ENCODE measurements at places on chromosomes 2 and 18. TPM values are rescaled to one million over a fixed set of nuclear protein-coding genes. Genes with fewer than 3 reads are reported as not detected.

DNA sequence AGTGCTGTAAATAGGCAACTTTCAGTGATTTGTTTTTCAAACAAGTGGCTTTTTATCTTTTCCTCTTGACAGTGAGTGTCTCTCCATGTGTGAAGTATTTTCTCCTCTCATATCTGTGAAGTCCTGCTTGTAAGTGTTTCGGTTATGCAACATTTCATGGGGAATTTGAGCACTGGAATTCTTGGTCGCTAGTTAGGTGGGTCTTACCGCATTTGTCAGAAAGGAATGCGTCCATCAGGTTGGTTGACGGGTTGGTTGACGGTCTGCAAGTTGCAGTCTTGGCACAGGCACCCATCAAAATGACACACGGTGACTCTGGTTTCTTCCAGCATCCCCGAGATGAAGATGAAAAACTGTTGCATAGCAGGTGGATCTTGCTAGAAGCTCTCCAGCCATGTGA lies 109.8 kb downstream of the AGAP1 start:
- no peak for DNase-seq
- H3K36me3 ChIP-seq: no peaks in the 10 kb centered on the region
- no peak overlapping the region for H3K27ac ChIP-seq
- H3K4me1 ChIP-seq: no peaks in the 10 kb centered on the region

- no peak for DNase-seq
- H3K27ac ChIP-seq: no peak overlapping the region
- H3K4me3 ChIP-seq: no peak overlapping the region
- H3K27me3 ChIP-seq: no peaks in the 10 kb centered on the region
Measured at GRCh38 chr2:178860551-178860950, 53.3 kb upstream of the TTN start.

- H3K27ac ChIP-seq: no peak overlapping the region
- H3K36me3 ChIP-seq: no peaks in the 10 kb centered on the region
- no peak overlapping the region for H3K4me3 ChIP-seq
- H3K4me1 ChIP-seq: no peaks in the 10 kb centered on the region
- no peaks in the 10 kb centered on the region for H3K27me3 ChIP-seq
Measured at GRCh38 chr2:122610948-122611609, 855.6 kb downstream of the TSN start.

DNA sequence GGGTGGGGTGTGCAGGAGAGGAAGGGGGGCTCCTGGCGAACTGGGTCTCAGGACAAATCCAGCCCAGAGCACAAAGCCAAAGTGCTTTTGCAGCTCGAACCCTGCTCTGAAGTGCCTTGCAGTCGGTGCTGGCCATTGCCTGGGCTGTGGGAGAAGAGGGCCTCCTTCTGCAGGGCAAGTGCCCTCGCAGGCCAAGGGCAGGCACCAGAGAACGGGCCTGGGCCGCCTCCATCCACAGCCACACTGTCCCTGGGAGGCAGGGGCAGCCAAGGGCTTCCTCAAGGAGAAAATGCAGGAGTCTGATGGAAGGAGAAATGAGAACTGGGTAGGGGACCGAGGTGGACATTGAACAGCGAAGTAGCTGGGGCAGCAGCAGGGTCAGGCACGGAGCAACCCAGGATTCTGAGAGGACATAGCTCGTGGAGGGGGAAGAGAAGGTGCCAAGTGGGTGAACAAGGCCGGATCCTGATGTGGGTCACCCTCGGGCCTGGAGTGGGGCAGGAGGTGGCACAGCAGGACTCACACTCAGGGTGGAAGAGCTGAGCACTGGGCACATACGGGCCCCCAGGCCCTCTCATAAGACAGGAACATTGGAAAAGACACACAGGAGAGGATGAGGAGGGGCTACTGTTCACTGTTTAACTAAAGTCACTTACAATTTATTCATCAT lies 312.8 kb upstream of the SALL3 start:
- peak; percentile 54 for DNase-seq
- H3K4me3 ChIP-seq: no peak overlapping the region
- no peak overlapping the region for H3K27ac ChIP-seq
- H3K4me1 ChIP-seq: no peaks in the 10 kb centered on the region

DNA sequence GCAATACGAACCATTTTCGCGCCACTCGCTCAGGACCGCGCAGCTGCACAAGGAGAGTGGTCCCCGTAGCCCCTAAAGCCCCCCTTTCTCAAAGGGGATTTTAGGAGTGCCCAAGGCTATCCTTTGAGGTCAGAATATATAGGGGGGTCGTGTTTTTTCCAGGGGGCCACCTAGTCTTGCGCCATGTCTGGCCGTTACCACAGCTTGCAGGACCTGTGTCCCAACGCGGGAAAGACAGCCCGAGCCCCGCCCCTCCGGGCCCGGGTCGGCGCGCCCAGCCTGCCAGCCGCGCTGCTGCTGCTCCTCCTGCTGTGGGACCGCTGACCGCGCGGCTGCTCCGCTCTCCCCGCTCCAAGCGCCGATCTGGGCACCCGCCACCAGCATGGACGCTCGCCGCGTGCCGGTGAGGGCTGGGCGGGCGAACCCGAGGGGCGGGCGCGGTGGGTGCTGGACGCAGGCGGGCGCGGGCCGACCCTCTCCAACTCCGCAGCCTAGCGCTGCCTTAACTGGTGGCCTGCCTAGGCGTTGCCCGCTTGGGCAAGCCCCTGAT lies at the start of gene CDCA7:
TSS of gene CDCA7 (plus strand) at position 291 of the 550 bp plus-strand sequence. CDS start at position 383, 92 bp downstream.
- no peaks in the 10 kb centered on the region for H3K36me3 ChIP-seq
- peaks cover 22% of the 10 kb centered on the region for H3K27me3 ChIP-seq
- H3K27ac ChIP-seq: peak within 1 kb of the TSS; percentile 41
- peaks cover 27% of the 10 kb centered on the region for H3K4me1 ChIP-seq

GRCh38 chr2:151106805-151107506 lies 154.7 kb downstream of the RBM43 start:
- H3K36me3 ChIP-seq: no peaks in the 10 kb centered on the region
- H3K4me3 ChIP-seq: no peak overlapping the region
- no peak for DNase-seq
- no peaks in the 10 kb centered on the region for H3K4me1 ChIP-seq
- no peaks in the 10 kb centered on the region for H3K27me3 ChIP-seq
- no peak overlapping the region for H3K27ac ChIP-seq

- H3K4me3 ChIP-seq: no peak overlapping the region
- H3K27me3 ChIP-seq: no peaks in the 10 kb centered on the region
- H3K27ac ChIP-seq: no peak overlapping the region
- H3K4me1 ChIP-seq: no peaks in the 10 kb centered on the region
- no peaks in the 10 kb centered on the region for H3K36me3 ChIP-seq
Measured at GRCh38 chr2:41605914-41606313, 441.9 kb upstream of the PKDCC start.

Gene PTPRN
- not detected for polyA plus RNA-seq

DNA sequence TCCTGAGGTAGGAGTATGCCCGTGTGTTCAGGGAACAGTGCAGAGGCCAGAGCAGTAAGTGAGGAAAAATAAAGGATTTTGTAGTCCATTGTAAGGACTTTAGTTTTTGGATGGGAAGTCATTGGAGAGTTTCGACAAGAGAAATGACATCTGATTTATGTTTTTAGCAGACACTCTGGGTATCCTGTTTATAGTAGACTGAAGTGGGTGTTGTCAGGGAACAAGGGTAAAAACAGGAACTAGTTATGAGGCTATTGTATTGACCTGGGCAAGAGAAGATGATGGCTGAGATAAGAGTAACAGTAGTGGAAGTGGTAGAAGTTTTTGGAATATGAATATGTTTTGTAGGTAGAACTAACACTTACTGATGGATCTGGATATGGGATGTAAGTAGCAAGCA lies 59.8 kb downstream of the GTF2A1L start:
- H3K36me3 ChIP-seq: no peaks in the 10 kb centered on the region
- no peak overlapping the region for H3K4me3 ChIP-seq
- H3K27me3 ChIP-seq: no peaks in the 10 kb centered on the region

- no peak overlapping the region for H3K4me3 ChIP-seq
- no peak overlapping the region for H3K27ac ChIP-seq
- H3K4me1 ChIP-seq: no peaks in the 10 kb centered on the region
- no peaks in the 10 kb centered on the region for H3K27me3 ChIP-seq
Measured at GRCh38 chr18:4417714-4418113, 37.4 kb downstream of the DLGAP1 start.

Gene TLX2
- 0.04 TPM for polyA plus RNA-seq

- H3K27me3 ChIP-seq: peaks cover 8% of the 10 kb centered on the region
- no peak within 1 kb of the TSS for H3K27ac ChIP-seq
- DNase-seq: peak; percentile 76
- H3K36me3 ChIP-seq: no peaks in the 10 kb centered on the region
Measured at GRCh38 chr2:26401739-26402541, at the start of gene DRC1. Gene DRC1, plus strand, starts transcription at chr2:26401920. Its CDS starts 70 bp downstream, at chr2:26401990.

DNA sequence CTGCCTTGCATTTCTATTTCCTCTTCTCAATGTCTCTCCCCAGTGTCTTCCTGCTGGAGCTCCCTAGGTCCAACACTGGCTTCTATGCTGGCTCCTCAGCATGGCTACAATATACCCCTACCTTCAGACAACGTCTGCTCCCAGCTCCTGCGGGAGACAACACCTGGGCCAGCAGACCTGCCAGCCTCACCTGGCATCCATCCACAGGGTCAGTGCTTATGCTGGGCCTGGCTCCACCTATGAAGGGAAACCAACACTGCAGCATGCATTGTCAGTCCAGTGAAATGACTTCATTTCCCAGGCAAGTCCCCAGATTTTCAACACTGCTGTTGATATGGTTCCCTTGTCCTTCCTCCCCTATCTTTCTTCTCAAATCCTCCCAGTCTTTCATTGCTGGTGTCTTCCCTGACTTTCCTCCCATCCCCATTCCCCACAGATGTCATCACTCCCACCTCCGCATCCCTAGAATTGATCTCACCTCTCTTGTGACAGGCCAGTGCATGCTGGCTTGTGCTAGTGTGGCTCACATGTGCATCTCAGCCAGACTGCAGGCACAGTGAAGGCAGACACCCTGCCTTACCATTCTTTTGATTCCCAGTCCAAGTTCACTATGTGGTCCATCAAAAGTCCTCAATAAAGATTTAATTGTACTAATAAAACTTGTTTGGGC lies 98.0 kb downstream of the MYO5B start:
- no peak overlapping the region for H3K27ac ChIP-seq
- no peaks in the 10 kb centered on the region for H3K36me3 ChIP-seq

DNA sequence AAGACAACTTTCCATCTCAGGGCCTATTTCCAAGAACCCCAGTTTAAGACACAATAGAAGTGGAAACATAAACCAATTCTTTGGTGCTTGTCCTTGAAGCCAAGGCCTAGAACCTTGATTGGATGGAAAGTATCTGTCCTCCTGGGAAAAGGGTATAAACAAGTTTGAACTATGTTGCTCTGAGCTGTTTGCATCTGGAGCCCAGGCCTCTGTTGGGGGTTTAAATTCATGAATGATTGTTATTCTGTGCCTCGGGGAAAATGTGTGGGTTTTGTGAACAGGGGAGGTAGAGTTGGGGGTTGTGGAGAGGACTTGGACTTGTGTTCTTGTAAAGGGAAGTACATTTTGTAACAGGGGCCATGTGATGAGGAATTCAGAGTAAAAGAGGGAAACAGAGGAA lies 406.1 kb downstream of the SLC4A3 start:
- no peaks in the 10 kb centered on the region for H3K36me3 ChIP-seq
- no peak overlapping the region for H3K4me3 ChIP-seq
- no peaks in the 10 kb centered on the region for H3K4me1 ChIP-seq
- no peaks in the 10 kb centered on the region for H3K27me3 ChIP-seq
- no peak for DNase-seq

GRCh38 chr18:55647331-55647730 lies 59.3 kb upstream of the TCF4 start:
- H3K36me3 ChIP-seq: no peaks in the 10 kb centered on the region
- DNase-seq: no peak
- no peak overlapping the region for H3K27ac ChIP-seq
- no peaks in the 10 kb centered on the region for H3K27me3 ChIP-seq
- H3K4me1 ChIP-seq: no peaks in the 10 kb centered on the region
- H3K4me3 ChIP-seq: no peak overlapping the region

Gene ZNF397
- 11.8 TPM for polyA plus RNA-seq

GRCh38 chr2:119024568-119024967 lies 82.6 kb downstream of the MARCO start:
- no peaks in the 10 kb centered on the region for H3K36me3 ChIP-seq
- no peak for DNase-seq
- no peaks in the 10 kb centered on the region for H3K27me3 ChIP-seq
- H3K27ac ChIP-seq: no peak overlapping the region
- H3K4me1 ChIP-seq: no peaks in the 10 kb centered on the region
- no peak overlapping the region for H3K4me3 ChIP-seq

Gene FOXI3
- polyA plus RNA-seq: not detected

Gene GCG
- 0.21 TPM for polyA plus RNA-seq

DNA sequence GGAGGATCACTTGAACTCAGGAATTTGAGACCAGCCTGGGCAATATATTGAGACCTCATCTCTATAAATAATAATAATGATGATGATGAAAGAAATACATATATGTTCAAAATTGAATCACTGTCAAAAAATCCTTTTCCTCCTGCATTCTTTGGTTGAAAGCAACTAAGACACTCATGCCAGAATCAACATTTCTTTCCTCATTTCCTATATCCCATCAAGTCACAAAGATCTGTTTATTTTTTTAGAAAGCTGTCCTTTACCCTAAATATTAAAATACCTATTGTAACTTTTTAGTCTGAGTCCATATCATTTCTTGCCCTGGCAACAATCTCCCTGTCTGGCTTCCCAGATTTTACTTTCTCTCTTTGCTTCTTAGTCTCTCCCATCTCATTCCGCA lies 31.8 kb upstream of the PPP4R3B start:
- H3K27ac ChIP-seq: no peak overlapping the region
- no peak overlapping the region for H3K4me3 ChIP-seq
- H3K4me1 ChIP-seq: no peaks in the 10 kb centered on the region
- no peak for DNase-seq

- no peaks in the 10 kb centered on the region for H3K36me3 ChIP-seq
- no peak overlapping the region for H3K27ac ChIP-seq
- DNase-seq: no peak
- H3K4me1 ChIP-seq: no peaks in the 10 kb centered on the region
Measured at GRCh38 chr2:50108245-50108644, 923.7 kb downstream of the NRXN1 start.

DNA sequence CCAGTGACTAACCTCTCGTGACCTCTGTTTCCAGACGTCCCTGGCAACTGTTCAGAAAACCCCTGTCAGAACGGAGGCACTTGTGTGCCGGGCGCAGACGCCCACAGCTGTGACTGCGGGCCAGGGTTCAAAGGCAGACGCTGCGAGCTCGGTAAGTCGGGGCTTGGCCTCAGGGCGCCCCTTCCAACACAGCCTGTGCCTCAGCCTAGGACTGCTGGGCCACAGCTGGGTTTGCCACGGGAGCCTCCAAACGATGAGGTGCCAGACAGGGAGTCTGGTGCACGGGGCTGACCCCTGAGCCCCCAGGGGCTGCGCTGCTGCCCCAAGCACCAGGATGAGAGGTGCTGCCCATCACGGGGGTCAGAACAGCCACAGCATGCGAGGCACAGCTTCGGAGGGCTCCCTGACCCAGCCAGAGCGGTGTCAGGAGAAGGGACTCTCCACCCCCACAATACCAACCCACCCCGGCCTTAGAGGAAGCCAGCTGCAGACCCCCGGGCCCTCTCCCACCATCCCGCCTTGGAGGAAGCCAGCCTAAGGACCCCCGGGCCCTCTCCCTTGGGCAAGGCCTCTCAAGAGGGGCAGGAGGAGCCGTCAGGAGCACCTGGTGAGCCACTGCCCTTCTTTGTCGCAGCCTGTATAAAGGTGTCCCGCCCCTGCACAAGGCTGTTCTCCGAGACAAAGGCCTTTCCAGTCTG lies 20.3 kb downstream of the MTERF4 start:
- no peaks in the 10 kb centered on the region for H3K27me3 ChIP-seq
- H3K4me3 ChIP-seq: no peak overlapping the region

Data from spleen (tissue), 13 donors.